ENCODE measurements at places on chromosomes 12 and 14. TPM values are rescaled to one million over a fixed set of nuclear protein-coding genes. Genes with fewer than 3 reads are reported as not detected.

Gene CLEC4C
- total RNA-seq, result not detected

Gene BDKRB1
- total RNA-seq, result 0.34 TPM

Gene DPF3
- 0.05 TPM for total RNA-seq

Gene ESYT1
- 64.9 TPM for total RNA-seq

Gene LIN7A
- total RNA-seq, result 0.35 TPM

Gene AQP6
- total RNA-seq, result not detected

Gene CISTR
- not detected for total RNA-seq

Gene RFX4
- total RNA-seq, result 0.08 TPM

Gene EPYC
- total RNA-seq, result not detected

Gene AKAP3
- 0.08 TPM for total RNA-seq

Gene POU6F1
- total RNA-seq, result 0.99 TPM

Gene NKX2-1
- total RNA-seq, result 0.07 TPM

Gene OVCH1
- not detected for total RNA-seq

Gene CPM
- total RNA-seq, result 5.6 TPM

Gene ARMH4
- total RNA-seq, result 0.78 TPM

Gene CD163L1
- total RNA-seq, result 0.53 TPM

Gene PMCH
- total RNA-seq, result not detected

Gene MORN3
- total RNA-seq, result 0.15 TPM

Gene HPD
- 2.0 TPM for total RNA-seq

Gene KCNH5
- not detected for total RNA-seq

Gene ARID2
- 8.5 TPM for total RNA-seq

Gene STXBP6
- 2.7 TPM for total RNA-seq

Gene FZD10
- total RNA-seq, result not detected

Gene LPAR5
- total RNA-seq, result 0.53 TPM

Gene APPL2
- 22.7 TPM for total RNA-seq

Gene WIF1
- not detected for total RNA-seq

Gene CHGA
- 2.0 TPM for total RNA-seq

Gene CABP1
- 0.40 TPM for total RNA-seq

Gene RPGRIP1
- total RNA-seq, result 0.28 TPM

Gene ENDOU
- total RNA-seq, result not detected

Measured in A549 treated with AZD2906 at 1 μM for 4 hours (cell line).